T-helper 22 cell (primary cell): ENCODE measurements at places on chromosomes 2 and 18.

GRCh38 chr18:1496096-1496495 is 591.4 kb downstream of the ADCYAP1 start:
- DNase-seq = no peak

DNA sequence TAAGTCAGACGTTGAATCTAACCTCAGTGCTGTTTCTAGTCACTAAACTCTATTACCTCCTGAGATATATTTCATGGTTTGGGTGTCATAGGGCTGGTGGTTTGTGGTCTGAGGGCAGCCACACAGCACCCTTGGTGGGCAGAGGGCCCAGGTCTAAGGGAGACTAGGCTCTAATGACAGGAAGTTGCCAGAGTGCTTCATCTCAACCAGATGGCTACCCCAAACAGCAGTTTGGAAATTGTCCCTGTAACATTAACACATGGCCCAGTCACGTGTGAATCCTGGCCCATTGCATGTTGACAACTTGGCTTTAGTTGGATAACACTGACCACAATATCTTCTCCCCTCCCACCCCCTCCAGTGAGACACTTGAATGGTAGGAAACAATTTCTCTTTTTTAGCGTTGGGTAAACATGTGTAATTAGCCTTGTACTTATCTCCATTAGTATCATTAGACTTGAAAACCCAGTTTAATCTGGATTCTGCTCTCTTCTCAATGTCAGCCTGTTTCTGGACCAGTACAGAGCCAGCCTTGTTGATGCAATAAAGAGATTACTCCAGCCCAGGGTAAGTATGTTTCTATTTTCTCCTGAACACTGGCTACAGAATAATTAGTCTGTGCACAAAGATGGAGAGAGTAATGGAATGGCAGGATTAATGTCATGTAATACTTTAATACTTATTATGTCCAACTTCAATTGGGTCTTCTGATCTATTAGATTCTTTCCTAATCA is 187.8 kb upstream of the SIX3 start:
- DNase-seq = no peak

GRCh38 chr18:13910986-13911385 is 4.3 kb downstream of the MC2R start:
- DNase-seq = no peak

DNA sequence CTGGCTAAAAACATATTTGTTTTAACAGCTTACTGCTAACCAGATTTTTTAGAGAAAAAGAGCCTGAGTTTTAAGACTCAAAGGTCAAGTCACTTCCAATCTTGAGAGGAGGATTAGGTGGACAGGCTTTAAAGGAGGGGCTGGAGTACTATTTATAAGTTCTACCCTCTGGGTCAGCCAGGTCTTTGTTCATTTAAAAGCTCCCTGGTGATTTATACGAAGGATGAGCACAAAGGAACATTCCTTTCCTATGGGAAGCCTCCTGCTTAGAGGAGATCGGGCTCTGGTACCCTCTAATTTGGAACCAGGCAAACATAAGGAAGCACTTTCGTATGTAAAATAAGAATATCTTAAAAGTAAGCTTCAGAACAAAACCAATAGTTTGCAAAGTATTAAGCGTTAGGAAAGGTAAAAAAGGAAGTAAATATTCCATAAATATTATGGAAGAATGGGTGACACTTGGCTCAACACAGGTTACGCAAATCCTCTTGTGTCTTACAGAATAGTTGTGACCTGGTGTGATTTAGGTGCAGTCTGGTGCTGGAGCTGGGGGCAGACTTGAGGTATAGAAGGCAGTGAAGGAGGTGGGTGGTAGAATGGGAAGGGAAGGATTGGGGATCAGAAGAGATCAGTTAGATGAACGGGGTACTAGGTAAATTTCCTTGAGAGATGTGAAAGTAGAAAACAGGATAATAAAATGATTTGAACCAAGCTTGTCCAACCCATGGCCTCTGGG is 35.6 kb downstream of the PDE6D start:
- no peak for DNase-seq

GRCh38 chr2:201883606-201884369 is 77.5 kb downstream of the CDK15 start:
- no peak for DNase-seq

GRCh38 chr2:239268549-239268948 is 132.3 kb downstream of the HDAC4 start:
- DNase-seq = no peak

GRCh38 chr2:47075361-47076125 is 79.6 kb downstream of the STPG4 start:
- DNase-seq = no peak

DNA sequence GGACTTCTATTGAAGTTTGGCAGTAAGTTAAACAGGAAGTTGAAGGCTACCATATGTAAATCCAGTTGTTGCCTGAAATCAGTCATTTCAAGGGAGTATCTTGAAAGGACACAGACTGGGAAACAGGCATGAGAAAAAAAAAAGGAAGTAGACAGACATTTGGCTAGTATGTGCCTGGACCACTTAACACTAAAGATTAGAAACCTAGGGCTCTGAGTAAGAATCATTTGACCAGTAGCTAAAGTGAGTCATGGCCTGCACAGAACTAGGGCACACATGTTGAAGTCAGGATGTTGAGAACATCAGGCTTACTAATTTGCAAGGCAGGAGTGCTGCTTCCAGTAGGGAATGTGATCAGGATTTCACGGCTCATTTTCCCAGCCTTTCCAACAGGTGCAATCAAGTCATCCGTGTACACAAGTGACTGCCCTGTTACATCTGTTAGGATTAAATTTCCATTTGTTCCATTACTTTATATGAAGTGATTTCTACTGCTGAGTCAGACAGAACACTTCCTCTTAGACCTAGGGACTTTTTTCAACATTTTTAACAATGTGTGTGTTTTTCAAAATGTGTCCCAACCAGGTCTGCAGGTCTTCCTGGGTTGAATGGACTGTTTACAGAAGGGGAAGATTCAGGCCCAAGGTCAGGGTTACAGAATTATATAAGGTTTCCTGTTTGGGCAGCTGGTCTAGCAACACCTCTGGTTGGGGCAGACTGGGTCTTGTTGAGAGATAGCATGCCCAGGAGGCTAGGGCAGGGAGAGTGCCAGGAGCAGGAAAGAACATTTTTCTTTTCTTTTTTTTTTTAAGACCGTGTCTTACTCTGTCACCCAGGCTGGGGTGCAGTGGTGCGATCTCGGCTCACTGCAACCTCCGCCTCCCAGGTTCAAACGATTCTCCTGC is 145.6 kb downstream of the TGIF1 start:
- DNase-seq = no peak

- DNase-seq = no peak
These were observed 15.1 kb downstream of the CLIP4 start for GRCh38 chr2:29130295-29130694.

GRCh38 chr2:134491771-134492441 is 226.9 kb downstream of the TMEM163 start:
- no peak for DNase-seq

DNA sequence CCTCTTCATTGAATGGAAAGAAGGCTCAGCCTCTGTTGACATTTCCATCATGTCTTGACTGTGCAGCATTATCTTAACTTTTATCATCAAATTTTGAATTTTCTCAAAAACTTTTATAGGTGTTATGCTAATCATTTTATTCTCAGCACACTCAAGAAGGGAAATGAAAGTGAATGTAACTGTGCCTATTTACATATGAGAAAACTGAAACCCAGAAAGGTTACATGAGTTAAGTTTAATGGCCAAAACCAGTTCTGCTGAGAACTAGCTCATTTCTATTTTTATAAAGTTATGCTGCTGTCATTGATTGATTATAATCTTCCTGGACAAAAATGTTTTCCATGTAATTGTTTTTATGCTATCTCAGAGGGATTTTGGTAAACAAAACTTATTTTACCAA is 618.8 kb upstream of the NRXN1 start:
- DNase-seq = no peak

DNA sequence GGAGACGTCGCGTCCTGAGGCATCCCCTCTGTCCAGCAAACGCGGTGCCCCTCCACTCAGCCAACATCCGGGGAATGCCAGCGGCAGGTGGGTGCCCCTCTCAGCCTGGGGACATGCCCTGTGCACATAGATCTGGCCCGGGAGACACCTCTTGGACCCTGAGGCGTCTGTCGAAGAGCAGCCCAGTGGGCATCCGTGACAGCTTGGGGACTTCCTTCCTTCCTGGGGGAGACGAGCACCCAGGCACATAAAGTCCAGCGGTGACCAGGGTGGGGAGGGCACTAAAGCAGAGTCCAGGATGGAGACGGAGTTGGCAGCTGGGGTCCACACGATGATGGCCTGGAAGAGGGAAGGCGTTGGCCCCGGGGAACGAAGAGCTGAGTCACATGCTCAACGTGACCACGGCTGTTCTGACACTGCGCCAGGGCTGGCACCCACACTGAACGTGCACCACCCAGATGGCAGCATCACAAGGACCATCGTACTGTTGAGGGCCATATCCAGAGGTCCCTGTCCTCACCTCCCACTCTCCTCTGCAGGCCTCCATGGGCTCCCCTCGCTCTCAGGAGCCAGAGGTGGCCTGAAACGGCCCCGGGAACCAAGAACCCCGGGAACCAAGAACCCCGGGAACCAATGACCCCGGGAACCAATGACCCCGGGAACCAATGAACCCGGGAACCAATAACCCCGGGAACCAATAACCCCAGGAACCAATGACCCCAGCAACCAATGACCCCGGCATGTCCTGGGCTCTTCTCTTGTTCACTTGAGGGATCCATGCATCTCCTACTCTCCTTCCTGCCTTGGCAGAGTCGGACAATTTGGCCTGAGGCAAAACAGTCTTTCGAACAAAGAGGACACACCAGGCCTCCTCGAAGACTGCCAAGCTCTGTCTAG is 22.6 kb downstream of the HDAC4 start:
- no peak for DNase-seq

GRCh38 chr2:216914491-216914890 is 54.6 kb upstream of the TNP1 start:
- DNase-seq = no peak

GRCh38 chr2:5227062-5227699 is 465.0 kb upstream of the SOX11 start:
- no peak for DNase-seq

- DNase-seq = no peak
These were observed 316.8 kb downstream of the PIK3C3 start for GRCh38 chr18:42271647-42272414.

GRCh38 chr2:158668001-158668765 is 126.9 kb upstream of the DAPL1 start:
- no peak for DNase-seq

GRCh38 chr18:12315911-12316310 is 7.9 kb downstream of the TUBB6 start:
- no peak for DNase-seq

GRCh38 chr2:96520697-96521096 is 15.5 kb upstream of the NEURL3 start:
- DNase-seq = no peak

- DNase-seq = no peak
These were observed 177.6 kb downstream of the LAMA1 start for GRCh38 chr18:6939972-6940371.

GRCh38 chr2:152513681-152514080 is 178.7 kb downstream of the FMNL2 start:
- DNase-seq = no peak

GRCh38 chr2:43266711-43267111 is 40.3 kb upstream of the ZFP36L2 start:
- no peak for DNase-seq

- DNase-seq = no peak
These were observed 92.4 kb downstream of the GLI2 start for GRCh38 chr2:120828066-120828465.

- DNase-seq = no peak
These were observed 27.3 kb upstream of the NTSR2 start for GRCh38 chr2:11697103-11697871.
